HFF-Myc (cell line): ENCODE measurements at places on chromosomes 11 and 22.

DNA sequence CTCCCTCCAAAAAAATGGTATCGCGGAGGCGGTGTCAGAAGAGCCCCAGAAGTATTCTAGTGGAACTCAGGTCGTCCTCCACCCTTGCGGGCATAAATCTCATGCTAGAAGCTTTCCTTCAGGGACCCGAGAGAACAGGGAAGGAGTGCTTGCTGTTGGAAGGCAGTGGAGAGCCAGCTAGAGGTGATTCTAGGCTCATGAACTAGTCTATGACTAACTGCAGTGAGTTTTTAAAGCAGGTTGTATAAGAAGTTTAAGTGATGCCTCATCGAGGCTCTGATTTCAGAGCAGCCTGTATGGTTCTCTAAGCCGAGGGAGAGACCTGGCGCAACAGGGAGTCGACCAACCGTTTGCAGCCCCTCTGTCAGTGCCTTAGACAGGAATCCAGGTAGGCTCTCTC is 85.7 kb downstream of the TBC1D22A start:
- DNase-seq: no peak

DNA sequence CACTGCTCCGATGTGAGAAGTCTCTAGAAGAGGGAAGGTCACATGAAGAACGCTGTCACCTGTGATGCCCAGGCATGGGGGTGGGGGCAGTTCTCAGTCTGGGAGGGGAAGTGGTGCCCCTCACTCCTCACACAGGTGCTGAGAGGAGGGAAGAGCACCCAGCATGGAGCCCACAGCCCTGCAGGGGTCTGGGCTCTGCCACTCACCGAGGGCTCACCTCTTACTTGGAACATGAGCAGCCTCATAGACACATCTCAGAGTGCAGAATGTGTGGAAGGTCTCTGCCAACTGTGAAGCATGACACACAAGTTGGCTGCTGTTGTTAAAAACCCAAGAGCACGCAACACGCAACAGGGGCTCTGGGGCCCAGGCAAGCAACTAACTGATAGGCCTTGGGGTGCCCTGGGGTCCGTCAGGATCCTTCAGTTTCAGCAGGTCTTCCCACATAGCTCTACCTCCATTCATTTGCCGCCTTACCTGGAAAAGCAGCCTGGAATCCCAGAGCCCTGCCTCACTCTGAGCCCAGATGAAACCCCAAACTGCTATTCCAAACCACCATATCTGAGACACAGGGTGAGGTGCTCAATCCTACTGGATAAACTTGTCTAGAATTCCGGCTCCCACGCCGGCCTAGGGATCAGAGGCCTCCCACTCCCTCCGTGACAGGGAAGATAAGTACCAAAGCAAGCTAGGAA is 17.5 kb upstream of the TMPRSS4 start:
- no peak for DNase-seq

GRCh38 chr11:14336507-14337503 is 22.2 kb downstream of the RRAS2 start:
- peak; percentile 67 for DNase-seq

DNA sequence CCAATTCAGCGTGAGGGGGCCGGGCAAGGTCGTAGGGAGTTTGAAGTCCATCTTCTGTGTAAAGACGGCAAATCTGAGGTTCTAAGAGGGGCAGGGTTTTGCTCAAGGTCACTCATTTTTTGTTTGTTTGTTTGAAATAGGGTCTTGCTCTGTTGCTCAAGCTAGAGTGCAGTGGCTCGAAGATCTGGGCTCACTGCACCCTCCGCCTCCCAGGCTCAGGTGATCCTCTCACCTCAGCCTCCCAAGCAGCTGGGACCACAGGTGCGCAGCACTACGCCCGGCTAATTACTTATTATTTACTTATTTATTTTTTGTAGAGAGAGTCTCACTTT is 355 bp upstream of the AP1B1 start:
- no peak for DNase-seq

DNA sequence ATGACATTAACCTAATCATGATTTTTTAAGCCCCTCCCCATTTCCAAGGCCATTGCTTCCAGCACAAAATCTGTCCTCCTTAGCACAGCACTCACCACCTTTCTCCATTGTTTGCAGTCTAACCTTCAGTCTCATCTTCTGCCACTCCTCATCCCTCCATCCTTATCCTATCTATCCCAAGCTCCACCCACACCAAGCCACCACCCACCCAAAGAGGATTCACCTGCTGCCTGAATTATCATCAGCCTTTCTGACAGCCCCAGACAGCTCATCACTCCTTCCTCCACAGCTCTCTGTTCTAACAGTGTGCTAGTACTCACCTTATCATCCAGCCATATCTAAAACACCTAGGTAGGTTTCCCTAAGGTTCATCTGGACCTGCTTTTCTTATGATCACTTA is 20.7 kb upstream of the SMCO4 start:
- DNase-seq: no peak

- DNase-seq: no peak
These were observed 113.6 kb upstream of the SOX6 start for GRCh38 chr11:16469968-16470367.

GRCh38 chr11:19907008-19907579 is 194.5 kb downstream of the NAV2 start:
- no peak for DNase-seq

GRCh38 chr11:41282395-41282794 is 177.1 kb downstream of the LRRC4C start:
- no peak for DNase-seq

DNA sequence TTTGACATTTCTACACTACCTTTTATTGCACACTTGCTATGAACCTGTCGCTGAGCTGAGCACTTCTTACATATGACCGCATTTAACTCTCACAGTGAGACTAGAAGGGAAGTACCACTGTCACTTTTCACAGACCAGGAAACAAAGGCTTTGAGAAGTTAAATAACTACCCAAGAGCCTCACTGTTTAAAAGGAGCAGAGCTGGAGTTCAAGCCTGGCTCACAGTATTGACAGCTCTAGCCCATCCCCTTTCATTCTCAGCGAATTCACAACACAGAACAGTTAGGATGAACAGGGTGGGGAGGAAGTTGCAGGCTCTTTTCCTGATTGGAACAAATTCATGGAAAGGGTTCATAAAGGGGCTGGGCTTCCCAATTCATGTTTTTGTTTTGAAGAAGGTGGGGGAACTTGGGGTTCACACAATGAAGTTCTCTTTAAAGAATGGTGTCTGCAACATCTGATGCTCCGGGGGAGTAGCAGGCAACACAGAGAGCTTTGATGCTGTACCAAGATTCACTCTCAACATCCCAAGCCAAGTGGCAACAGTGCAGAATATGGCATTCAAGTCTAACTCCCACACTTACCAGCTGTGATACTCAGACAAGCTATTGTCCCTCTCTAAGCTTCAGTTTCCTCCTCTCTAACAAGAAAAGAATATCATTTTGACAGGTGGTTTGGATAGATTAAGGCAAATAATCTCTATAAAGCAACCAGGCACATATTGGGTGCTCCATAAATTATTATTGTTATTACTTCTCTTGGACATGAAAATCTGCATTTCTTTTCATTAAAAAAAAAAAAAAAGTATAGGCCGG is 17.2 kb downstream of the SCGB1A1 start:
- DNase-seq: no peak

- no peak for DNase-seq
These were observed 4.7 kb downstream of the EIF1AD start for GRCh38 chr11:65997286-65997685.

DNA sequence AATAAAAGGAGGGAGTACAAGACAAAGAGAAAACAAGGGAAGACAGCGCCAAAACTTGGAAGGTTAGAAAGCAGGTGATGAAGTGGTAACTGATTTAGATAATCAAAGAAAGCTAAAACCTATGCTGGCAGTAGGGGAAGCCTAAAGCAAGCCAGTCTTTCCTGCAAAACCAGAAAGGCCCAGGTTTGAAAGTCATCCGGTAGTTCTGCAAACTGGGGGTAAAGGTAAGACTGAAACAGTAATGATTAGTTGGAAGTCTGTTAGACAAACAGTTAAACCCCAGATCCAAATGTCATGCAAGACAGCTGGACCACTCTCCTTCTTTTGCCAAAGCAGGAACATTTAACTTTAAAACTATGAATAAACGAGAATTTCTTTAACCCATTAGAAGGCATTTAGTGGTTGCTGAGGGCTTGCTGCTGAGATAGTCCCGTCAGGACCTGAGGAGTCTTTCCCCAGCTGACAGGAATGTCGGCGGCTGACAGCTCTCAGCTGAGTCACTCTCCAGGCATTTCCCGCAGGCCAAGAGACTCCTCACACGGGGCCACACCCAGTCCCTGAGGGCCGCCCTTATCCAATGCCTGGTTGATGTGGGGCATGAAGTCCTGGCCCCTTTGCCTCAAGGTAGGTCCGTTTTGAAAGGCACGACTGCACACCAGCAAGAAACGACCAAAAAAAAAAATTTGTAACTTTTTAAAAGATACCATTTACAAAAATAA is 36.3 kb upstream of the CFAP300 start:
- peak; percentile 63 for DNase-seq

DNA sequence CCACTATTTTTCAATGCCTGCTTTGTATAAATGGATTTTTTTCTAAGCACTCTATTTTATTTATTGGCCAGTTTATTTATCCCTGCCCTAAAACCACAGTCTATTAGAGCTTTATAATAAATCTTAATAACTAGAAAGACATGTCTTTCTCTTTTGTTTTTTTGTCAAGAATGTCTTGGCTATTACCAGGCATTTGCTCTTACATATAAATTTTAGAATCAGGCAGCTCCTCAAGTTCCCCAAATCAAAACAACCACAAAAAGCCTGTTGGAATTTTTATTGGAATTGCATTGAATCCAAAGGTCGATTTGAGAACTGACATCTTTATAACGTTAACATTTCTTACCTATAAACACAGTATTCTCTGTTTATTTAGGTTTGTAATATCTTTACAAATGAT is 85.8 kb upstream of the SC5D start:
- DNase-seq: peak; percentile 11

GRCh38 chr11:8766043-8766987 is 83.7 kb downstream of the RPL27A start:
- no peak for DNase-seq

DNA sequence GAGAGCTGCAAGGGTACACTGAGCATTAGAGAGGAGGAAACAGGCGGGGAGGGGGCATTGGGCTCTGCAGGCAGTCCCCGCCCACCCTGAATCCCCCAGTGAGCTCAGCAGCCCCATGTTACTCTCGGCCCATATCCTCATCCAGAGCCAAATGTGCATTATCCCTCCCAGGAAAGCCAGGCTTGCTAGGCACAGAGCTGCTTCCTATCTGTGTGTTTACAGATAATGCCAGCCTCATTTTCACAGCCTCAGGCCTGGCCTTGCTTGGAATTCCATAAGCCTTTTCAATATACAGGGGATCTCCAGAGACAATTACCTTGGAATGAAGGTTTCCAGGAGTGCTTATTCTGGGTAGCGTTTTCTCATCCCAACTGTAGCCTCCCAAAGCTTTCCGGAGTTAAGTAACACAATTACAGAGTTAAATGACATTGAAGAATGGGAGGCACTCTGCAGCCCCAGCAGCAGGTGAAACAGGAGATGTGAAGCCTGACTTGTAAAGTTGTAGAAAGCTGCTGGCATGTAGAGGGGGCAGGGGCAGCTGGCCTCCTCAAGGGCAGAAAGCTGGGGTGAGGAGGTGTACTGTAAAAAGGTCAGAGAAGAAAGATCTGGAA is 91.5 kb upstream of the TBCEL start:
- no peak for DNase-seq

DNA sequence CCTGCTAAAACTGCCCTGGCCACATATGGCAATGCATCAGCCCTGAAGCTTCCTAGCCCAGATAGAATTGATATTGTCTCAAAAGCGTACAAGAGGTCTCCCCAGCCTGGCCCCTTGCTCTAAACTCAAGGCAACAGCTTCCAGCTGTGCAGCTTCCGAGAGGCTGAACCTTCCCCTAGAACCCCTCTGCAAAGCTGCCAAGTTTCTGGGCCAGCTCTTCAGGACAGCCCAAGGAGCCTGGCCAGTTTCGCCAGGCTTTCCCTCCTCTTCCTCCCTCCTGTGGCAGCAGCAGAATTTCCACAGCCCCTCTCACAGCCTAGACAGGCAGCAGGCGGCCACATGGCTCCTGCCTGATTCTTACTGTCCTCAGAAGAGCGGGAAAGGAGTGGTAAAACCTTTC is 34.5 kb downstream of the NUMA1 start:
- DNase-seq: no peak

GRCh38 chr22:36194971-36195370 is 6.6 kb downstream of the APOL4 start:
- DNase-seq: no peak

DNA sequence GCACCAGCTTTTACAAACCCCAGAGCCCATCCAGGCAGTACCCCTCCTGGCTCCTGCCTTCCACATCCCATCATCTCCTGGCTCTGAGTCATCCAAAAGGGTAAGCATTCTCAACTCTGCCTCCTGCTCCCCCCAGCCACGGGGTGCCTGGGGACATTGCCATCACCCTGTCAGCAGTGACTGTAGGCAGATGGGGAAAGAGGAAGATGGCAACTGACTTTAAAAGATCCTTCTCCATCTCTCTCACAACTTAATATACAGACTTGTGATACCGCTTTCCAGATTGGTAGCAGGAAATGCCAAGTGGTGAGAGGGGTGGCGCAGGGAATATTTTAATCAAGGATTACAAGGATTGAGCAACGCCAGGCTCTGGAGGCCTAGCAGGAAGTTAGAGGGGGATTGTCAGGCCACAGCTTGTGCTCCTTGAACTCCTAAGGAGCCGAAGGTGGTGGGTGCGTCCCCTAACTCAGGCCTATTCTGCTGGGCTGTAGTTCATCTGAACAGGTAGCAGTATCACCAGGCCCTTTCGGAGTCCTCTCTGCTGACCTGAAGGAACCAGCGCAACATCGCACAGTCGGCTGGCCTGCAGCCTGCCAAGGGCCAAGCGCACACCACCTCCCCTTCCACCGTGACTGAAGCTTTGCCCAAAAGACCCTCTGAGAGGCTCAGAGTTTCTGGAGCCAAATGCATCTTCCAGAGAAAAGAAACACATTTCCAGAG is 83.3 kb downstream of the ZC3H12C start:
- no peak for DNase-seq
